ENCODE measurements at places on chromosomes 13 and 19. TPM values are rescaled to one million over a fixed set of nuclear protein-coding genes. Genes with fewer than 3 reads are reported as not detected.

The ZNF471 gene
- 8.9 TPM for total RNA-seq

The CKM gene
- total RNA-seq: 426 TPM

The HIPK4 gene
- total RNA-seq: 0.10 TPM

The UBL3 gene
- 28.7 TPM for total RNA-seq

The CGB8 gene
- total RNA-seq: not detected

The VSTM2B gene
- total RNA-seq: not detected

The CEACAM20 gene
- not detected for total RNA-seq

The PLIN4 gene
- total RNA-seq: 25.7 TPM
